Stimulated activated CD8-positive, alpha-beta memory T cell treated with anti-CD3 and anti-CD28 coated beads, Interleukin-15, amount 100 ng/mL, for 24 hours (primary cell): ENCODE measurements at places on chromosomes 2 and 18.

DNA sequence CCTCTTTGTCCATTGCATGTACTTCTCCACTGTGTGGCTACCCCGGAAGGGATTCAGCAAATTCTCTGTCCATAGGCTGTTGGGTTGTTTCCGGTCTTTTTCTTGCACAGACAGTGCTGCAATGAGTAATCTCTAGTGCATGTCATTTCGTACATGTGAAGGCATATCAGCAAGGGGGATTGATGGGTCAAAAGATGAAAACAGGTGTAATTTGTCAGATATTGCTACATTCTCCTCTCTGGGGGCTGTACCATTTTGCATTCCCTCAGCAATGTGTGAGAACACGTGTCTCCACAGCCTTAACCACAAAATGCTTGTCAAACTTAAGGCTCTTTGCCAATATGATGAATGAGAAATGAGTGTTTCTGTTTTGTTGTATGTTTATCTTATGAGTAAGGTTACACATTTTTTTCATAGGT, 60.5 kb downstream of the KLHL29 start:
- DNase-seq = no peak

- DNase-seq = no peak
Observed at GRCh38 chr2:100317634-100318033, 4.7 kb downstream of the LONRF2 start.

DNA sequence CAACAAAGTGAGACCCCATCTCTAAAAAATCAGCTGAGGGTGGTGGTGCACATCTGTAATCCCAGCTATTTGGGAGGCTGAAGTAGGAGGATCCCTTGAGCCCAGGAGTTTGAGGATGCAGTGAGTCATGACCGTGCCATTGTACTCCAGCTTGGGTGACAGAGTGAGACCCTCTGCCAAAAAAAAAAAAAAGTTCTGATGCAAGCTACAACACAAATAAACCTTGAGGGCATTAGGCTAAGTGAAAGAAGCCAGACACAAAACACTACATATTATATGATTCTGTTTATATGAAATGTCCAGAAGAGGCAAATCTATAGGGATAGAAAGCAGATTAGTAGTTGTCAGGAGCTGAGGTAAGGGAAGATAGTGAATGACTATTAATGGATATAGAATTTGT, 13.0 kb downstream of the YWHAQ start:
- DNase-seq = no peak

DNA sequence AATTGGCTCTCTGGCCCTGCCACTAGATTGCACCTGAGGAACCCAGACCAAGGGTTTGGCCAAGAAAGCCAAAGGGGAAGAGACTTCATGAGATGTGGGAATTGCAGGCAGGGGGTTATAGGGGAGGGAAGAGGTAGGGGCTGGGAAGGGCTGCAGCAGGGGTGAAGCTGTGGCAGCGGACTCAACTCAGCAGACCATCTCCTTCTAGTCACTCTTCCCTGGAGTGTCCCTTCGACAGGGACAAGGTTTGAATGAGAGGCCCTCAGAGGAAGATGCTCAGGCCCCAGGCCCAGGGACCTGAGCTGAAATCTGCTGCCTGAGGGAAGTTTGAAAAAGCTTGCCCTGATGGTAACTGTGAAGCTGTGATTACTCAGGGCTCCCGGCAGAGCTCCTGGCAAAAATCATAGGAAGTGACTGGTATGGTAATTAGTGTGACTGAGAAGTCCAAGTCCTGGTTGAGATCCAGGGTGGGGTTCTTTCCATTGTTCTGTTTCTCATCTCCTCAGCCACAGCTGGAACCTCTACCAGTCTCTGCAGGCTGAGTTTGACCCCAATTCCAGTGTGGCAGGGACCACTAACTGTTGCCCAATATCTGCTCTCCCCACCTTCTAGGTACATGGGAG, 300.9 kb downstream of the CYP26B1 start:
- DNase-seq = no peak

GRCh38 chr18:44851856-44852621, 171.4 kb downstream of the SETBP1 start:
- DNase-seq = no peak

- DNase-seq = no peak
Observed at GRCh38 chr2:222976521-222977061, 75.4 kb upstream of the KCNE4 start.

GRCh38 chr2:155997538-155997937, 335.0 kb downstream of the NR4A2 start:
- no peak for DNase-seq

DNA sequence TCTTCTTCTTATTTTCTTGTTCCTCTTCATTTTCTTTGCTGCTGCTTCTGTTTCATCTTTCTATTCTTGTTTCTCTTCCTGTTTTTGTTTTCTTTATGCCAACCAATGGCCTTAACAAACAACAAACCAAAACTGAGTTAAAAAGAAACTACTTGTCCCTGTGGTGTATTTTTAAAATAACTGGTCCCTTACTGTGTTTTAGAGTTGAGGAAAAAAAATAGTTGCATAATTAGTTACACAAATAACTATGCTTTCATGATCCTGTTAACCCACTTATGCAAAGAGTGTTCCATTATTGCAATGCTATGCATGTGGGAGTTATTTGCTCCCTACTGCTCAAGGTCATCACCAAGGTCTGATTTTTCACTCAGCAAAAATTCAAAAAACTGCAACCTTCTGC, 39.5 kb upstream of the IMP4 start:
- DNase-seq = no peak

GRCh38 chr18:28095041-28095440, 81.9 kb downstream of the CDH2 start:
- DNase-seq = no peak

DNA sequence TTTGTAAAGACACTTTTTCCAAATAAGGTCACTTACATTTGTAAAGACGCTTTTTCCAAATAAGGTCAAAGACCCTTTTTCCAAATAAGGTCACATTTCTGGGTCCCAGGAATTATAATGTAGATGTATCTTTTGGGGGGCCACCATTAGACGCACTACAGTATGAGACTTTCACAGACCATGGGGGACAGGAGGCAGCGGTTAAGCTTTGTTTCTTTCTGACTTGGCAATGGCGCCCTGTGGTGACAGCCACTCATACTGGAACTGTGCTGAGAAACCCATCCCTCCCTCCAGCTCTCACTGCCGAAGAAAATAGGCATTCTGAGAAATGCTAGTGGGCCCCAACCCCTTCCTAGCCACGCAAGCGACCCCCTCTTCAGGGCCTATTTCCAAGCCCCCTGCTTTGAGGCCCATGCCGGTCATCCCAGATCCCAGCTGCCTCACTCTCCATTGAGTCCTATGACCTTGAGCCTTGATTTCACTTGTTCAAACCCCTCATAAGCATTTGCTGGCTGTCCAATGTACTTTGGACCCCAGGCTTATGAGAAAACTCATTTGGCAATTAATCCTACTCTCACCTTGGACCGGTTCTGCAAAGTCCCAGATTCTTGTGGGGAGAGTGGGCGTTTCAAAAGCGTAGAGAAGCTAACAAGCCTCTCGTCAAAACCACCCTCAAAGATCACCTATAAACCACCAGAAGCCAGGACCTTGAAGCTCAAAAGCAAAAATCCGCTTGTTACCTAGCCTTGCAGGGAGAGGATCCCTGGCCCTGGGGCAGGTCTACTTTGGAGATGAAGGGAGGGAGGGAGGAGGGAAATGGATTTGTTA, 11.3 kb upstream of the SPATA3 start:
- no peak for DNase-seq

GRCh38 chr2:38394041-38394440, 17.0 kb upstream of the ATL2 start:
- no peak for DNase-seq

DNA sequence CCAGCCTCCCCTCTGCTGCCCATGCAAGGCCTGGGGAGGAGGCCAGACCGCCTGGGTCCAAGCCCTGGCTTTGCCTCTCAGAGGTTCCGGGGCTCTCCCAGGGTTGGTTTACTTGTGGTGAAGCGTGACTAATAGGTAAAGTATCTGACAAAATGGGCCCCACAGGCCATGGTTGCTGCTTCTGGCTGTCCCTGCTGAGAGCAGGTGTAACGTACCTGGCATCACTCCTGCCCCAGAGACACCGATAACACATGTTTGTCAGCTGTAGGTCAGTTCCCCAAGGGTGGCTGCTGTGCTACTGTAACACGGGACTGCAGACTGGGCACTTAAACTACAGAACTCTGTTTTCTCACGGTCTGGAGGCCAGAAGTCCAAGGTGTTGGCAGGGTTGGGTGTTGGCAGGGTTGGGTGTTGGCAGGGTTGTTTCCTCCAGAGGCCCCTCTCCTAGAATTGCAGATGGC, 34.1 kb downstream of the ODC1 start:
- DNase-seq = no peak

DNA sequence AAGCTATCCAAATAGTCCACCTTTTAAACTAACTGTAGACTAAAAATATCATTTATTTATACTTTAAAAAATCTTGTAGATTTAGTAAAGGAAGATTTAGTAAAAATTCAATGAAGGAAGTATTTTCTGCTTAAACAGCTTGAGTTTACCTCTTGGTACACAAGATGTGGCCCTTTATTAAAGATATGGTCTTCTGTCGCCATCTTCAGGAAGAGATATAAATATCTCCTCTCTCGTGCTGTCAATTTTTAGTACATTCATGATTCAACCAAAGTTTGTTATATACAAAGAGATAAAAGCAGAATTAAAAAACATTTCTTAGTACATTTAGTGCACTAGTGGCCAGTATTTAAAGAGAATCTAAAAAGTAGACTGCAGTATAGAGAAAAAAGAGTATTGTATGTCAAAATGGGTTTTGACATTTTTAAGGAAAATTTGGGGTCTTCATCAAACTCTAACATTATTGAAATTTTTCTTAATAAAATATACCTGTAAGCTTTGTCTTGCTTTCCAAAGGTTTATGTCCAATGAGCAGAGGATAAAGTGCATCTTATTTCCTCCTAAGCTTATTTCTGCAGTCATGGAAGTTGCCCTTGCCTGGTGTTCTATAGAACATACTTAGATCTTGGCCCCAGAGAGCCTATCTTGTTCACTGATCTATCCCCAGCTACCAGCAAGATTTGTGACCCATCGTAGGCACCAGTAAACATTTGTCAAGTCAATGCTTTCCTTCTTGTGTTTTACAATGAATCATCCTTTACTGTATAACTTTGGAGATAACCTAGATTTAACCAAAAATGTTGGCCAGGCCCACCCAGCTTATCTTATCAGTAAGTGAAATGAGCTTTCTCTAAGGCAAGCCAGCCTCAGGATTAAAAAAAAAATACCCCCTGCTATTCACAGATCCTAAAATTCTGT, 18.5 kb upstream of the EML6 start:
- DNase-seq = no peak

DNA sequence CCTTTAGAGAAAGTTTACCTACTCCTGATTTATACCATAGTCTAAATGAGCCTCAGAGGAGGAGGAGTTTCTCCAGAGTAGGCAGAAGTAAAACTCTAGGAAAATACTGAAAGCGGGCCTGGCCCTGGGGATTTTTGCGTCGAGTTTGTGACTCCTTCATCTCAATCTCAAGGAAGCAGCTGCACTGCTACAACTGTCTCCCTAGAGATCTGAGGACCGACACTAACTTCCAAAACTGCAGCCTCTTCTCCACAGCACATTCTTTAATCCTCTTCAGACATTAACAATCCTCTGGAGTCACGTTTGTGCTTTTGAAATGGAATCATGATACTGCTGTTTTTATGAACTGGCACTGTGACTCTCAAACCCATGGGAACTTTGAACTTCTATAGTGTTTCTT, 281.4 kb downstream of the KCNS3 start:
- DNase-seq = no peak

DNA sequence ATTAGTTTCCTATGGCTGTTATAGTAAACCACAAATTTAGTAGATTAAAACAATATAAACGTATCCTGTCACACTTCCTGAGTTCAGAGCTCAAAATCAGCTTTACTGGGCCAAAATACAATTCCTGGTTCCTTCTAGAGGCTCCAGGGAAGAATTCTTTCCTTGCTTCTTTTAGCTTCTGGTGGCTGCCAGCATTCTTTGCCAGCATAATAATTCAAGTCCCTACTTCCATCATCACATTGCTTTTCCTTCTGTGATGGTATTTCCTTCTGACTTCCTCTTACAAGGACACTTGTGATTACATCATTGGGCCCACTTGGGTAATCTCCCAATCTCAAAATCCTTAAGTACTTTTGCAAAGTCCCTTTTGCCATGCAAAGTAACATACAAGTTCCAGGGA, 40.6 kb downstream of the MOB4 start:
- DNase-seq = no peak

- no peak for DNase-seq
Observed at GRCh38 chr2:102704531-102704930, 57.3 kb upstream of the TMEM182 start.

- DNase-seq = no peak
Observed at GRCh38 chr2:54092940-54093339, 22.5 kb upstream of the ACYP2 start.

GRCh38 chr2:170123593-170123992, 54.4 kb upstream of the MYO3B start:
- DNase-seq = no peak

DNA sequence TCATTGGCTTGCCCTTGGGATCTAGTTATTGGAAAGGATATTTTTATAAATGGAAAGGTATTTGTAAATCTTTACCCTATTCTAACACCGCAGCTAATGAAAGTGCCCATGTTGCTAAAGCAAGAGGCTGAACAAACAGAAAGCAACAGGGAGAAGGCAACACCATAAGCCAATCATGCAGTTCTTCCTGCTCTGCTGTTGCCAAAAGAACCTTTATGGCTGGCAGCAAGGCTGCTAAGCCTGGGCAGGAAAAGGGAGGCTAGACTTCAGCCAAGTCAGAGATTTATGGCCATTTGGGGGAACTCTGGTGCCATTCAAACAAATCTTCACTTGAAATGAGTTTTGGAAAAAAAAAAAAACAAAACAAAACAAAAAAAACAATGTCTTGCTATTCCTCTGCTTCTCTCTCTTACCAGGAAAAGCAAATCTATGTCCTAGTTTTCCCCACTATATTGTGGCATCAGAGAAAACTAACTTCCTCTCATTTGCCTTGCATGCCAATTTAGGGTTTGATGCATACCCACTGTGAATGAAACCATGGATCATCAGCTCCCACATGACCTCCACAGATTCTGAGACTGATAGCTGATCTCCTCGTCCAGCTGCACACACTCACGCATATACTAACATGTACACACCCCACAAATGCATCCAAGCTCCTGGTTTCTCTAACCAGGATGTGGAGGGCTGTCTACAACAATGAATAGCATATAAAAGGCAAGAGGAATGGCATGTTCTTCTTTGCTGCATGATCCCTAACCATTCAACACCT, 179.3 kb downstream of the C1D start:
- DNase-seq = no peak

DNA sequence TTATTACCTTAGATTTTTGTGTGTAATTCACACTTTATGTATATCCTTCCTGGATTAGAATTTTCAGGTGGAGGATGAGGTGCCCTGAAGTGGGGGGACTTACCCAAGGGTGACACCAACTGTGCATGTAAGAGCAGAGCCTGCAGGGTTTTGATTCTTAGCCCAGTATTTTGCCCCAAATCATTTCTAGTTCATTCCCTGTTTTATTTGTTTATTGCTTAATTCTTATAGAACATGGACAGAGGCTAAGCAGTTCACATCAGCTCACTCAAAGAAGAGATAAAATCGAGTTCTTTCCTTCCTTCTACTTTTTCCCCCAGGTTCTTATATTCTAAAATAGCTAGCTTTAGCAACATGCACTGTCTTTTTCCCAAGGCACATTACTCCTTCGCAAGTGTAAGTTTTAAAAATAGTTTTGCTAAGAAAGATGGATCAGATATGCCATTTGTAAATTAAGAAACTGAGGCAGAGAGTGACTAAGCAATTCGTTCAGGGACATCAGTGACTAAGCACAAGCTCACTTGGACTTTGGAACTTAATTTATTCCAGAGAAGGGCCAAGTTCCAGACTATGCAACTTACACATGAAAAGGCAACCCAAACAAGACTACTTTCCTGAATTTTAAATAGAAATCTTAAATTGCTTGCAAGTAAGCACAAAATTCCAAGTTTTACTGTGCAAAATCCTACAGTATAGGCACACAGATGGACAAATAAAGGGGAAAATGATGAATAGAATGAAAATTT, 427.9 kb upstream of the POU3F3 start:
- no peak for DNase-seq
